ENCODE measurements at places on chromosomes 12 and 14.

GRCh38 chr14:43031598-43031997, 1424.9 kb downstream of the LRFN5 start:
- DNase-seq, result no peak

- no peak for DNase-seq
These were observed 205.6 kb downstream of the KIF26A start for GRCh38 chr14:104343690-104344640.

DNA sequence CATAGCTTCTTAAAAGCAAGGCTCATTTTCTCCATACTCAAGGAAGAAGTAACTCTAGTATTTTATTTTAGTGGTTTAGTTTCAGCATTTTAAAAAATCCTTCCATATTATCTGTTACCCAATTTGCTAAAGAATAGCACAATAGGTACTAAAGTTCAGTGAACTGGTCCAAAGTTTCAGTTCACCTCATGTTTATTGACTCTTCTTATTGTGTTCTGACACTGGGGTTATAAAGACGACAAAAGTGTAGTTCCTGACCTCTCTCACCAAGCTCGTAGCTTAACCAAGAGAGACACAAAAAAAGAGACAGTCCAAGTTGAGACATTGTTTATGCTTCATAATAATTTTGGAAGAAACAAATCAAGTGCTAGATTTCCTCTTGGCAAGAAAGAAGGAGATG, 40.8 kb upstream of the SLC38A2 start:
- no peak for DNase-seq

GRCh38 chr14:60235440-60235839, 13.6 kb upstream of the PPM1A start:
- no peak for DNase-seq

- no peak for DNase-seq
These were observed 1351.7 kb upstream of the TMEM132C start for GRCh38 chr12:126915309-126915708.

GRCh38 chr14:52175982-52176502, 91.5 kb upstream of the PTGDR start:
- DNase-seq, result no peak

GRCh38 chr12:120489018-120489417, 6.9 kb upstream of the DYNLL1 start:
- DNase-seq, result no peak

GRCh38 chr12:119338593-119339363, 4.2 kb downstream of the CCDC60 start:
- DNase-seq, result no peak

GRCh38 chr14:74558655-74559054, 53.4 kb downstream of the LTBP2 start:
- DNase-seq, result no peak

DNA sequence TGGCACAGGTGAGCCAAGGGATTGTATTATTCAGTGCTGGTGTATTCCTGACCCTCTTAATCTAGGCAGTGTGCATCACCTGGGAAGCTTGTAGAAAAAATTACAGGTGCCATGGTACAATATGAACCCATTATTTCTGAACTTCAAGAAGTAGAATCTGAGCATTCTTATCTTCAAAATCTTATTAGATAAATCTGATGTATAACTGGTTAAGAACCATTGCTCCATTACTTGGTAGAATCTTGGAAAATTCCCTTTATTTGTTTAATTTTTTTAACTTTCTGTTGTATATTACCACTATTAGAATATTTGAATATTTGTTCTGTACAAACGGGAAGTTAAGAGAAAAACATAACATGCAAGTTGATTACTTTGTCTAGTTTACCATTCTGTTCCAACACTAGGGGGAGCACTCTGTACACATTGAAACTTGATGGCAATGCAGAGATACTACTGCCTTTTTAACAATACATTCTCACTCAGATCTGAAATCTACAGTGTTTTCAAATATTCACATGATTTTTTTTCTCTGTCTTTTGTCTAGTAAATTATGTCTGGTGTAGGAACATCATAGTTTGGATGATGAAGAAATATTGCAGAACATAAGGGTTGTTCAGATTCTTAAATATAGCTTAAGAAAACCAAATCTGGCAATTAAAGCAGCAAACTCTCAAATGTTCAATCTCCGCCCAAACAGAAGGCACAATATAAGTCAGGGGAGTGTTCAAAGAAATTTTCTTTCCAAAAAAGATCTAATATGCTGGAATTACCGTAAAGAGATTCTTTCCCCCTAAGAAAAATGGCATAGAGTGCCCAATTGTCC, 196.6 kb downstream of the PCNX1 start:
- no peak for DNase-seq

GRCh38 chr12:4300883-4301282, 20.1 kb upstream of the TIGAR start:
- DNase-seq, result no peak

- DNase-seq, result no peak
These were observed at the start of gene CLECL1 for GRCh38 chr12:9732921-9733461. TSS of gene CLECL1 (minus strand) at chr12:9733097.

DNA sequence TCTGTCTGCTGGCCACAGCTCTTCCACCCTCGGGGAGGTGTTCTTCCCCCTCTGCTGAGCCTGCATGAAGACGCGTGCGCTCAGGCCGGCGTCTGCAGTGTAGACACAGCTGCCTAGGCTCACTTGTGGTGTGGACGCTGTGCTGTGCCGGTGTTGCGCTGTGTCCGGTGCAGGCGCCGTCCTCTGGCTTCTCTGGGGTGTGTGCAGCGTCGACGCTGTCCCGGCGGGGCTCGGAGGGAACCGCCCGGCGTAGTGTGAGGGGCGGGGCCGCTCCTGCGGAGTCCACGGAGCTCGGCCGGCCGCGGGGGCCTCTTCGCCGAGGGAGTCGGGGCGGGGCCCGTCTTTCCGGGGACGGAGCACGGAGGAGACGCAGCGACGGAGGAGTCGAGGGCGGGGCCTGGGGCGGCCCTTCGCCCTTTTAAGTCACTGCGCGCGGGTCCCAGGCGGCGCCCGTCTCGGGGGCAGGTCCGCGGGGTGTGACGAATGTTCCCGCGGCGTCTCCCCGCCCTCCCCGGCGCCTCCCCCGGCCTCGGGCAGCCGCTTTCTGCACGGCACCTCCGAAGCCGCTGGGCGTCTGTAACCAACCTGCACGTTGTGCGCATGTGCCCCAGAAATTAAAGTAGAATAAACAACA, 45.2 kb downstream of the NOC4L start:
- peak; percentile 94 for DNase-seq

DNA sequence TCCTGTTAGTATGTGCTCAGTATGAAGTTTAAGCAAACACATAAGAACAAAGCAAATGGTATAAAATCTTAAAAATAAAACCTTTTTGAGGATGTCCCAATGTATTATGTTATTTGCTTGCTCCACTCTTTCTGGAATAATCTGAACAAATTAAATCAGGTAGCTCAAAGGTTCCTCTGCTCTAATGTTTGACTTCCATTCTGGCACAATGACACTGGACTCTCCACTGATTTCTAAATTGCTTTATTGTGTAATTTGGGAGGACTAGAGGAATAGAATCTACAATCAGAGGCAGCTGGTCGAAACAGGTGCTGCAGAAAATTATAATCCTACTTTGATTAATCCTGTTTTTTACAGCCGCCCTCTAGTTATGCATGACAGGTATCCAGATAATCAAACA, 523.7 kb upstream of the FOXG1 start:
- no peak for DNase-seq

- DNase-seq, result no peak
These were observed 19.3 kb downstream of the CHD8 start for GRCh38 chr14:21436567-21437062.

- DNase-seq, result no peak
These were observed 44.7 kb downstream of the GPHB5 start for GRCh38 chr14:63273717-63274655.

Measured in T-helper 17 cell (primary cell).